ENCODE measurements at places on chromosomes 6 and 20.
A peak's percentile ranks its signal among the peaks of the same experiment; 100 is the strongest.

GRCh38 chr6:24893342-24893850 is 42.4 kb downstream of the RIPOR2 start:
- no peak for DNase-seq

DNA sequence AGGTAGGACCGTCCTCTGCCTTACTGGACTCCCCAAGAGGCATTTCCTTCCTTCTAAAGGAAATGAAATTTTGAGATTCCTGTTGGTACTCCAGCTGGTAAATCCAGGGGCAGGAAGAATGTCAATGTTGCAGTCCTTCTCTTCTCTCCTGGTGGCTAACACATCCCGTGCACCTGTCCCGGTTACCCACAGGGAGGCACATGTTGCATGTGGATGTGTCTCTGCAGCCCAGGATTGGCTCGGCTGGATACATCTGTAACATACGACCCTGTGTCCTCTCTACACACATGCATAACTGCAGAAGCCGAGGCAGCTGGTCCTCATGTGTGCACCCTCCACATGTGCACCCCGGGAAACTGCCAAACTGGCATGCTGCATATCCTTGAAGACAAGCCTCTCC is 1.3 kb upstream of the LRFN2 start:
- no peak for DNase-seq

DNA sequence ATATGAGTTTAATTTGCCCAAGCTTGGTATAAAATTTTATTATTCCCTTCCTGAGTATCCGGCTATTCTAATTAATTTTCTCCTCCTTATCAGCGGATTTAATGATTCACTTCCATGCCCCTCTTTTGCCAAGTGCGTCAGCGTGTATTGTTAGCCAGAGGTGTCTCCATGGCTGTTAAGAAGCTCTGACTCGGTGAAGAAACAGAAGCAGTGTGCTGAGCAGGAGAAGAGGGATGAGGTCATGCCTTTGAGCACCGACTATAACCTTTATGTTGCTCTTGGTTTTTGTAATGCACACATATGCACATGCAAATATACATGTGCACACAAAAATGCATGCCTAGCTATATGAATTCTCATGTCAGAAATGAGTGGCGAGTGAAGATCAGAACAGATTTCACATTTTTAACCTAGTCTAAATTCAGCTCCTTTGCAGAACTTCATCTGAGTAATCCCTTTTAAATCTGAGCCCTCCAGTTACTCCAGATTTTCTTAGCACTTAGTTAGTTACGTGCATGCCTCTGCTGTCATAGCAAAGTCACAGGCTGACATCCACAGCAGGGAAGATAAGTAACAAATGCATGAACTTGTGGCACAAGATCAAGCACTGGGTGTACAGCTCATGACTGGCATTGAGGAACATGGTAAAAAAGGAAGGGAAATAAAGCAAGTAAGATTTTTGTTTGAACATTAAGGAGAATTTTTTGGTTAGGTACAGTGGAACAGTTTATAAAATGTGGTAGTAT is 24.3 kb downstream of the HTR1E start:
- no peak for DNase-seq

- DNase-seq = no peak
Measured at GRCh38 chr20:61608275-61609085, 356.4 kb downstream of the CDH4 start.

DNA sequence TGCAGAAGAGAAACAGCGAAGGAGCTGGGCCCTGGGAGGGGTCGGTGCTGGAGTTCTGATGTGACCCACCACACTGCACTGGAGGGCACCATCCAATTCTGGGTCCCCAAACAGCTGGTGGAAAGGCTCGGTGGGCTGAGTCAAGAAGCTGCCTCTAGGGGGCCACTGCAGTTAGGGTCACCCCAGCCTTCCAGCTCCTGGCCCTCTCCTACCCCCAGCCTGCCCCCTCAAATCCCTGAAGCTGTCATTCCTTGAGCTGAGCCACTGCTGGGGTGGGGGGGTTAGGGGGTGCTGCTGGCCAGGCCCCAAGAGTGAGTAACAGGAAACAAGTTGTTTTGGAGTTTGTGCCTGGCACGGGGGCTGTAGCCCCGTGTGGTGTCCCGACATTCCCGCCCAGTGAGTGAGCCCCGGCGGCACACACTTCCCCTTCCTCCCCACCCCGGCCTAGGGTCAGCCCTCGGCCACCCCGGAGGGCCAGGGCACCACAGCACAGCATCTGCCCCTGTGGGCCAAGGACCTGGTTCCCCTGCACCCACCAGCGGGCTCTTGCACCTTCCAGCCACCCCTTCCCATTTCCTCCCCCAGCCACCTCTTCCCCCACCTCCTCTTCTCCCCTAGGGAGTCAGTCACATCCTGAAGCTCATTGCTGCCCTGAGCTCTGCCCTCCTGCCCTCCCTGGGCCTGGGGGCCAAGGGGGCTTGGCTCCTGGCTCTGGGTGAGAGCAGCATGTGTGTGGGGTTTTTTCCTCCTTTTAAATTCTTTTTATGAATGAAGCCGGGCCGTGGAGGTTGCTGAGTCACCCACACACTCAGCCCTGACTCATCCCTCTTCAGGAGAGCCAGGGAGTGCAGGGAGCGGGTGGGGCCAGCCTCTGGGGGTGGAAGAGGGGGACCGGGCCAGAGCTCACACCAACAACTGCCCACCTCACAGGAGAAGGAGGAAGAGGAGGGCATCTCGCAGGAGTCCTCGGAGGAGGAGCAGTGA is 4.6 kb downstream of the SMIM29 start:
- DNase-seq = peak; percentile 51

- no peak for DNase-seq
Measured at GRCh38 chr6:129342796-129343195, 367.2 kb downstream of the ARHGAP18 start.

DNA sequence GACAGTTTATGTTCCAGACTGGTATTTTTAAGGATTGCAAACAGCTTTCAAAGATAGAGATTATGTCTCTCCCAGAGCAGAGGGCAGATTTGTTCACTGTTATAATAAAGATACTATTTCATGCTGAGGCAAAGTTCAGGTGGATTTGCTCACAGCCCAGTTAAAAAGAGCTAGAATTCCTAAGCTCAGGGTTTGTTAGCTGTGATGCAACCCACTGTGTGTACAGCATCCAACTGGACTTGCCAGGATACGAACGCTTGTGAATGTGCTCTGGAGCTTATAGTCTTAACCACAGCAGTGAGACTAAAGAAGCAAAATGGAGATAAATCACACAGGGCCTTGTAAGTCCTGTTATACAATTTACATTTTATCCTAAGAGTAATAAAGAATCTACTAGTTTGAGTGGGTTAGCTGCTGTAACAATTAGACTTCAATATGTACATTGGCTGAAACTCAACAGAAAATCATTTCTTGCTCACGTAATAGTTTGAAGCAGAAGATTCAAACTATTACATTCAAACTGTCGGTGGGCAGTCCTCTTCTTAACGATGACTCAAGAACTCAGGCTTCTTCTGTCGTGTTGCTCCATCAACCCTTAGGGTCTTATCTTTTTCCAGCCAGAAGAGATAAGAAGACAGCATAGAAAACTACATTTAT is 204.0 kb upstream of the PLN start:
- DNase-seq = no peak

DNA sequence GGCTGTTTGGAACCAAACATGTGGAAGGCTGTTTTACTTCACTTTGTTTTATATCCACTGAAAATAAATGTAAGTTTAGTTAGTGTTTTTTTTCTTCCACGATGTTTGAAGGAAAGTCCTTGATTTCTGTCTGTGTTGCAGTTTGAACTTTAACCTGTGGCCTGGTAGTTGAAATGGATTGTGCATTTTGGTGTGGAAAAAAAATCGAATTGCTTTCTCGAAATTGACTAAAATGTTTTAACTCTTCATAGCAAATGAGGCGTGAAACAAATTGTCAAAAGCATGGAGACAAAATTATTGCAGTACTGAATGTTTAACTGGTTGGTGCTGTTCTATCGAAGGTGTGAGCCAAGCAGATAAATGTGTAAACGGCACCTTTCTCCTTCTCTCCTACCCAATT is 24.5 kb downstream of the ARID1B start:
- DNase-seq = no peak

- DNase-seq = no peak
Measured at GRCh38 chr20:51631011-51631950, 88.8 kb upstream of the NFATC2 start.

DNA sequence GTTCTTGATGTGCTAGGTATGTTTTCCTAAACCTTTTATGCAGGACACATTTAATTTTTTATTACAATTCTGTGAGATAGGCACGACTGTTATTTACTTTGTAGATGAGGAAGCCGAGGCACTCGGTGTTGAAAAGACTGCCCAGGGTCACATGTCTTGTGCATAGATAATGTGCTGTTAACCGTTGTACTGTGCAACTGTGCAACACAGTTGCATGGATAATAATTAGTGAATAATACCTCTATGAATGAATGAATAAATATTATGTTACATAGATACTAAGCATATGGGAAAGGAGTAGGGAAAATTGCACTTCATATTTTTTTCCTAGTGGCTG is 60.3 kb upstream of the DEK start:
- no peak for DNase-seq

DNA sequence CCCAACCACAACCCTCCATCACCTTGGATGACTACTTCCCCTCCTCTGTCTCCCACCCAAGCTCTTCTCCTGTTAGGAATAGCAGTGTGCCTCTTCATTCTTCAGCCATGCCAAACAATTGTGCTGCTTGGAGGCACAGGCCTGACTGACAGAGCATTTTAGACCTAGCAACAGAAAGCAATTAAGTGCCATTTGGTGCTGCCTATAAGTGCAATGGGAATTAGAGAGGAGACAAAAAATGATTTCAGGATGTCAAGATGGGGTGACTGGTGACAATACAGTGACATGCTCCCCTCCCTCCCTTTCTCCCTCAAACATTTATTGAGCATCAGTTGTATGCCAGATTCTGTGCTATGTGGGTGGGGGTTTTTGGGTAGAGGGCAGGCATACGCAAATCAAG is 322.6 kb upstream of the MOCS1 start:
- no peak for DNase-seq

DNA sequence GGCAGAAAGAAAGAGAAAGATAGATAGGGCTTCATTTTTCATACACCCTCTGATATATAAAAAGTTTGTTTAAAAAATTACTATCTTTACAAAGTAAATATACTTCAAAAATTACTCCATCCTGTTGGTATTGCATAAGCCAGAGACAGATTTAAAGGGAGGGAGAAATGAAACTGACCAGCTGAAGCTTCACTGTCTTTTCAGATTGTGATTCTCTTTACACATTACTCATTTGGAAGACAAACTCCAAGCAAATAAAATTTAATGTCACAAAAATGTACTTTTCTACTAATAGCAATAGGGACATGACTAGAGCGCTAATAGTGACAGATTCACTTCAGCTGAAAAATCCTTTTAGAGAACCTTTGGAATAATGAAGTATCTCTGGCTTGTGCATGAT is 38.6 kb upstream of the MARCKS start:
- no peak for DNase-seq

GRCh38 chr20:2858591-2858990 is 14.7 kb upstream of the PTPRA start:
- DNase-seq = no peak

DNA sequence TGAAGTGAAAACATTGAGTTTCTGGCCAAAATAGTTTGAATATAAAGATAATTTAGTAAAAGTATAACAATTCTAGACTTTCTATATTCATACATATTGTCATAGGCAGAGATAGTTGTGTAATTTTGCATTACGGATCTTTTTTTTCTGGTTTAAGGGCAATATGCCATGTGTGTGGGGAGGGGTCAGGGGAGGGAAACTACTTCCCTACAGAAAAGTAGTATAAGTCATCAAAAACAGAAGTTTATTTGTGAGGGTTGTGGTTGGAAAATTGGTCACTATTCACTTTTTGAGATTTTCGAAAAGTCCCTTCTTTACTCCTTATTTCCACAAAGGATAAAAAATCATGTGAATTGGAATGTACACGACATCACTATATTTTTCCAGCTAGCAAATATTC is 288.2 kb upstream of the PREP start:
- DNase-seq = no peak

GRCh38 chr6:7214468-7214867 is 98.5 kb downstream of the SSR1 start:
- DNase-seq = no peak

- no peak for DNase-seq
Measured at GRCh38 chr6:104940893-104941728, 15.8 kb upstream of the LIN28B start.

DNA sequence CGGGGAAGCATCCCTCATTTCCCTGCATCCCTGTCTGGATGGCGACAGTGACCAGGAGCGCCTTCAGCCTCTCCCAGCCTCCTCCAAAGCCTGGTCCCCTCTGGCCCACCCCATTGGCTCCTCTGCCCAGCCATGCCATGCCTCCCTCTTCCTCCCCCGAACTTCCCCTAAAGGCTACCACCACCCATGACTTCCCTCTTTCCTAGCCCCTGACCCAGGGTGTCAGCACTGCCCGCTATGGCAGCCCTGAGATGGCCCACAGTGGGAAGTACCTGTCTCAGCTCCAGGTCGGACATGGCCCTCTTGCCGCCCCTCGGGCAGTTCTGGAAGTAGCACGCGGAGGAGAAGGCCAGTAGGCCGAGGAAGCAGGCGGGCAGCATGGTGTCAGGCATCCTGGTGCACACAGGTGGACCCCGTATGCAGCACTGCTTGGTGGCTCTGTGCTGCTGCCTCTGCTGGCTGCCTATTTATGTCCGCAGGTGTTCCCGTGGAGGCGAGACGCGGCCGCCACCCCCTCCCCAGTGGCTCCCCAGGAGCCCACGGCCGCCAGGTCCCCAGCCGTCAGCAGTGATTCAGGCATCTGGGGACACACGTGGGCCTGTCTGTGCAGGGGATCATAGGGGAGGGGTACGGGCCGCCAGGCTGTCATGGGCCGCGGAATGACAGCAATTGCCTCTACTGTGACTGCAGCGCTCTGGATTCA is at the start of gene AVP:
Gene AVP, minus strand, starts transcription at position 442 of the 703 bp plus-strand sequence. Its CDS starts 50 bp downstream, at position 392.
- DNase-seq = no peak

DNA sequence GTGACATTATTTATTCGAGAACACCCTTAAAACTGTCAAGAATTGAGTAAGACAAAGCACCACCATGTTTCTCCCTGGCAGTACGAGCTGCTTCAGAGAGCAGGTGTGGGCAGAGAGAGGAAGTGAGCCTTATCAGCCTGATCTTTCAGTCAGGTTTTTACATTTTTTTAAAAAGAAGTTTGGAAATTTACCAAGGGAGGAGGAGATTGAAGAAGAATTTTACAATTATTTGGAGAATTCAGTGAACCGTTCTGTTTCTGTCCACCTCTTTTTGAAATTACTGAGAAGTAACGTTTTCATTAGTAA is 75.5 kb downstream of the ZDHHC14 start:
- no peak for DNase-seq

DNA sequence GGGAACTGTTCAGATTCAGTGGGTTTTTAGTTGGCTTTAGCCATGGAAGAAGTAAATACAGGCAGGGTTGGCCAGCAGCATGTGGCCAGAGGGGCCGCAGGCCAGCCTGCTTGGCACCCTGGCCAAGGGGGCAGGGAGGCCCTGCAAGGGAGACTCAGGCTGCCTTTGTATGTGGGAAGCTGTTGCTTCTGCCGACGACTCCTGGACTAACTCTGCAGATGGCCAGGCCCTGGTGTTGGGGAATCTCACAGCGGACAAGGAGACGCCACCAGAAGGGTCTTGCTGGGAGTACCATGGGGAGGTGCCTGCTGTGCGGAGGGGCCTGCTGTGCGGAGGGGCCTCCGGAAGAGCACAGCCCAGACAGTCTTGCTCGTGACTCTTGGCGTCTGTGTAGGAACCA is 25.2 kb downstream of the PYGB start:
- DNase-seq = no peak

- no peak for DNase-seq
Measured at GRCh38 chr20:13220904-13221297, at the start of gene ISM1. Gene ISM1 (plus strand): TSS chr20:13221274. CDS start chr20:13221777, 503 bp downstream.

Data from stimulated activated CD4-positive, alpha-beta T cell treated with anti-CD3 and anti-CD28 coated beads, Interleukin-1b, Interleukin-23, amount 100 ng/mL, for 1 hour (primary cell).